ENCODE measurements at places on chromosomes 16 and 17. TPM values are rescaled to one million over a fixed set of nuclear protein-coding genes. Genes with fewer than 3 reads are reported as not detected.
A peak's percentile ranks its signal among the peaks of the same experiment; 100 is the strongest.

GRCh38 chr16:81992859-81993258, 18.4 kb downstream of the SDR42E1 start:
- DNase-seq: no peak

GRCh38 chr17:69870751-69871199, 204.2 kb upstream of the KCNJ16 start:
- DNase-seq: no peak

Gene SDR42E2
- not detected for total RNA-seq

Gene ZG16B
- total RNA-seq: not detected

DNA sequence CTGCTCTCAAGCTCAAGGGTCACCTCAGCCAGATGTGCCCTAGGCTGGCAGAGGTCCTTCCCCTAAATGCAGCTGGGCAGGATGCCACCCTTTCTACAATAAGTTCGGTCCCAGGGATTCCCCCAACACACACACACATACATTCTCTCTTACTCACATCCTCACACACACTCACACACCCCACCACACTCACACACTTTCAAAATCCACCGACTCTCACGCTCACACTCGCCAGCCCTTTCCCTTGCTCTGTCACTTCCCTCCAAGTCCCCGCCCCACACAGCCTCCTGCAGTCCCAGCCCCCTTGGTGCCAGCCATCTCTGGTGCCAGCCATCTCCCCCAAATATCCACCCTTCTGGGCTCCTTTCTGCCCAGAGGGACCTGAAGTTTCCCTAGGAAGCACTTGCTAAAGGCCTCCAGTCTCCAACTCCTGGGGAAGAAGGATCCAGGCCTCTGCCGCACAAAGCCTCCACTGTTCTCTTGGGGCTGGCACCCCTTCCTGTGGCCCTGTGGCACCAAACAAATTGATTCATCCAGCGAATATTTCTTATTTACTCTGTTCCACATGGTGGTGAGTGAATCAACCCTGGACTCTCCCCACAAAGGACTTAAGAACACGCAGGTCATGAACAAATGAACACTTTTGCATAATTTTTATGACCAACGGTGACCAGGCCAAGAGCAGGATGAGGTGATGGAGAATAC, 3.8 kb upstream of the USP36 start:
- DNase-seq: no peak

DNA sequence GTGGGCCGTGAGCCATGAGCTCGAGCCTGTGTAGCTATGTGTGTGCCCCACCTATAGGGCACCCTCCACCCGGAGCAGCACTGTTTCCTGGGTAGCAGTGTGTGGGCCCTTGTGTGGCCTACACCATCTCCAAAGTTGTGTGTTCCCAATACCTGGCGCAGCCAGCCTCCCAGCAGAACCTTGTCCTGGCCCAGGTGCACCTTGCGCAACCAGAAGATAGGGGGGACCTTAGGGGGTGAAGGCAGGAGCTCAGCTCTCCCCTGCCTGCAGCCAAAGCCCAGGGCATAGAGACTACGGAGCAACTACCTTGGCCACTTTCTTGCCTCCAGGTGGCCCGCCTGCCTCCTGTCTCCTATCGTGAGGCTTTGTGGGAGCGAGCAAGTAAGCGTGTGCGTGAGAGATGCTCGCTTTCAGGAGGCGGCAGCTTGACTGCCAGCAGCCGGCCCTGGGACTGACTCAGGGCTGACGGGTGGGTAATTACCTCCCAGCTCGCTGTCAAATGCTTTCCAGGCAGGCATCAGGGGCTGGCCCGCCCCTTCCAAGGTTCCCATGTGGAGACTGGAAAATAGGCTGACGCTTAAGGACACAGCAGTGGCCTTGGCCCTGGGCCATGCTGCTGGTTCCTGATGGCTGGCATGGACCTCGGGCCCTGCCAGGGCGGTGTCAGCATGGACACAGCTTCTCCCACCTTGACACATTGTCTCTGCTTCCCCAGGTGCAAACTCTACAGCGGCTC, 19.0 kb downstream of the TRAF7 start:
- no peak for DNase-seq

- DNase-seq: no peak
These were observed 18.8 kb downstream of the STX4 start for GRCh38 chr16:31052114-31052513.

Gene TSPAN10
- 0.30 TPM for total RNA-seq

- no peak for DNase-seq
These were observed 57.7 kb downstream of the SRL start for GRCh38 chr16:4184038-4184702.

GRCh38 chr17:80898716-80899115, 92.9 kb upstream of the CHMP6 start:
- no peak for DNase-seq

Gene SPN
- 3.1 TPM for total RNA-seq

- DNase-seq: no peak
These were observed 74.1 kb downstream of the MYH11 start for GRCh38 chr16:15782573-15783365.

Gene RCVRN
- 0.70 TPM for total RNA-seq

Gene CTRB1
- not detected for total RNA-seq

Gene MYL4
- total RNA-seq: 113 TPM

DNA sequence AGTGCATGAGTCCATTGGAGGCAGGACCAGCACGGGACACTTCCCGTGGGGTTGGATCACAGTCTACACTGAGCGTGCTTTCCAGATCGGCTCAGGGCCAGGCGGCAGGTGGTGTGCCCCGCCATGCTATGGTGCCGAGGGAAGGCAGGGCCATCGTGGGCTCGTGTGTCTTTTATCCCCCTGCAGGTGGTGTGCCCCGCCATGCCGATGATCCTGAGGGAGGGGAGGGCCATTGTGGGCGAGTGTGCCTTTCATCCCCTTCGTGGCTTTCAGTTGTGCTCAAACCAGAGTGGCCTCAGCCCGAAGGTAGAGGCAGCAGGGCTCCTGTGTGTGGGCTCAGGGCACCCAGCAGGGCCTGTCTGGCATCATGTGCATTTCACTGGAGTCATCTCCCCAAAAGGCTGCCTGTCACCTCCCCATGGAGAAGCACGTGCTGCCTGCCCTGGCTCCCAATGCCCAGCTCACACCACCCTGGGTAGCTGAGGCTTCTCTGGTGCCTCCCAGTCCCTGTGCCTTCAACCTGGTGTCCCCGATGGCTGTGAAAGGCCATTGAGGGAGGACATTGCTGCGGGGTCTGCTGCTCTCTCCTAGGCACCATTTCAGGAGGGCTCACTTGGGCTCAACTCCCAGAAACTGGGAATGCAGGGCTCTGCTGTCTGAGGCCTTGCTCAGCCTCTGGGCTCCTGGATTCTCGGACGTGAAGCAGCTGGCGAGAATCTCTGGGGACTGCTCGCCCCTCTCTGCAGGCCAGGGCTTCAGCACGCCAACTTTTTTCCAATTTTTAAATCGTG, 207.6 kb downstream of the NPIPB11 start:
- peak; percentile 65 for DNase-seq

Gene ZNF764
- total RNA-seq: 11.4 TPM

DNA sequence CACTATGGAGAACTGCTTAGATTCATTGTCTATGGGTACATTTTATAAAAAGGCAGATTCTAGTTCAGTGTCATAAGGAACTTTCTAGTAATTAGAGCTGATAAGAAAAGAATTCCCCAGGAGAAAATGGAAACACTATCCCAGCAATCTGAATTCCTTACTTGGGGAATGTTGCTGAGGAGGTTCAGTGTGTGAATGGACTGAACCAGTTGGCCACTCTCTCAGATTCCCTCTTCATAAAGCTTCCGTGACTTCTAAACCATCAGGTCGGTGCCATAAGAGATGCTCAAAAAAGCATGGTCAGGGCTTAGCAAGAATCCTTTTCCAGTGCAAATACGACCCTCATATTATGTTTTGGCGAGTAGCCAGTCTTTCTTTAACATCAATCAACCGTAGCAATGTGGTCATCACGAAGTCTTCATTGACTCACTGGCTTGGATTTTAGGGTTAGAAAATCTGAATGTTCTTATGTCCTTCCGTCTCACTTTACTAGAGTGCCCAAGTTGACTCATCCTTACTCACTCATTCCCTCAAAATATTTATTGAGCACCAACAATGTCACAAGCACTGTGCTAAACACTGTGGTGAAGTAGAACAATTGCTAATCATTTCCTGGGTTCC, 102.7 kb upstream of the HLF start:
- no peak for DNase-seq

Gene PIMREG
- total RNA-seq: not detected

DNA sequence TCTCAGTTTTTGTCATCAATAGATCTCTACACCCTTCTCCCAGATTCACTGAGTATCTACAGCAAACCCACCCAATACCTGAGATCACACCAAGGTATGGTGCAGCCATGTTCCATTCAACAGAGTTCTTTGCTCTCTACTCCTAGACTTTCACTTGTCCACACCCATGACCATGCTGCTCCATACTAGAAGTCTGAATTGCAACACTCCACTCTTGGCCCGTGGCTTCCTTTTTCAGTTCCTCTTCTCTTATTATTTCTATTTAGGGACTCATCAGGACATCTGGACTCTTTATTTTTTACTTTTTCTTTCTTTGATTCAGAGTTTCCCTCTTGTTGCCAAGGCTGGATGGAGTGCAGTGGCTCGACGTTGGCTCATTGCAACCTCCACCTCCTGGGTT, 37.1 kb downstream of the YWHAE start:
- DNase-seq: no peak

GRCh38 chr17:58315281-58315711, 13.3 kb downstream of the TSPOAP1 start:
- peak; percentile 33 for DNase-seq

Gene THUMPD1
- 17.5 TPM for total RNA-seq
